NCI-H2227 treated with DMSO at 0.1 percent for 48 hours (cell line): ENCODE measurements at places on chromosomes 2 and 18.

DNA sequence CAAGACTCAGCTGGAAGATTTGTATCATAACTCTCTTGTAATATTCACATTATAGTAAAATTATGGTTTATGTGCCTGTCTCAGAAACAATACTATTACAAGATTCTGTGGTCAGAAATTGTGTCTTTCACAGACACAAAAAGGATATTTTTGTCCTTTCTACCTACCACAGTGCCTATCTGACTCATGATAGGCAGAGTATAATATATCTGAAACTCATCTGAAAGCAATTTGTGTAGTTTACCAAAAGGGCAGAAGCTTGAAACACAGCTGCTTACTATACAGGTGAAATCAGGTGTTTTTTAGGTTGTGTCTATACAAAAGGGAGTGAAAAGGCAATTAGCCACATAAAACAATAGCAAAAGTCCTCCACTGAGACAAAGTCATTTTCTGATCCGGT is 10.9 kb downstream of the TMEM200C start:
- no peak for DNase-seq

DNA sequence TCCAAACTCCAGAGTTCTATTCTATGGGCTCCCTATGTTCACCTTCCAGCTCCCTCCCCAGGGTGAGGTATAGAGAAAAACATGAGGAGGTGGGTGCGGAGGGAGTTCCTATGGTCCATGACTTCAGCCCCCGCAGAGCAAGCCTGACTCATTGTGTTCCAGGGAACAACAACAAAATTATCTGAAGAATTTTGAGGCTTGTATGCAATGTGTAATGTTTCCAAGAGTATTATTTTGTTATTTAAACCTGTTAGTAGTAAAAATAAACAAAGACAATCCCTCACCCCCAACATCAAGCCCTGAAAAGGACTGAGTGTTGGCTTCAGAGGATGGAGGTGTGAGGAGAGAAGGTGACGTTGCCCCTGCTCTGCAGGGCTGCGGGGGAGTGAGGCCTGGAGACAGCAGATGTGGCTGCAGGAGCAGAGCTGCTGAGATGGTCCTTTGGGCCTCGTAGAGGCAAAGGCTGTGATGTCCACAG is 29.0 kb downstream of the LAMA3 start:
- no peak for DNase-seq

- no peak for DNase-seq
These were observed 290.8 kb downstream of the DYSF start for GRCh38 chr2:71743995-71744675.

- DNase-seq = no peak
These were observed 224.7 kb downstream of the KCNH7 start for GRCh38 chr2:162613839-162614238.

DNA sequence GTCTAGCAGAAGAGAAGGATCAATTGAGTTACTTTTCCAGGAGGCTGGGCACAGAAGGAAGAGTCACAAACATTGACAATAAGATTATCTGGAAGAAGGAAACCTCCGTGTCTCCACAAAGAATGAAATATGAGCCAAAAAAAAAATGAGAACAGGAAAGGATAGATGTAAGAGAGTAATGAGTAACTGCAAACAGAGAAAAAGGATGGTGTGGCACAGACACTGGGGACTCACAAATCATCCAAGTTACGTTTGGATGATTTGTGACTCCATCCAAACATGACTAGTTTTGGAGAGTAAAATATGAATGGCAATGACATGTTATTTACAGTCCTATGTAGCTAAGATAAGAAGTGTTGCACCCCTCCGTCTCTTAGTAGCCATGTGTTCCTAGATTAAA is 42.8 kb upstream of the MAP2 start:
- DNase-seq = no peak

DNA sequence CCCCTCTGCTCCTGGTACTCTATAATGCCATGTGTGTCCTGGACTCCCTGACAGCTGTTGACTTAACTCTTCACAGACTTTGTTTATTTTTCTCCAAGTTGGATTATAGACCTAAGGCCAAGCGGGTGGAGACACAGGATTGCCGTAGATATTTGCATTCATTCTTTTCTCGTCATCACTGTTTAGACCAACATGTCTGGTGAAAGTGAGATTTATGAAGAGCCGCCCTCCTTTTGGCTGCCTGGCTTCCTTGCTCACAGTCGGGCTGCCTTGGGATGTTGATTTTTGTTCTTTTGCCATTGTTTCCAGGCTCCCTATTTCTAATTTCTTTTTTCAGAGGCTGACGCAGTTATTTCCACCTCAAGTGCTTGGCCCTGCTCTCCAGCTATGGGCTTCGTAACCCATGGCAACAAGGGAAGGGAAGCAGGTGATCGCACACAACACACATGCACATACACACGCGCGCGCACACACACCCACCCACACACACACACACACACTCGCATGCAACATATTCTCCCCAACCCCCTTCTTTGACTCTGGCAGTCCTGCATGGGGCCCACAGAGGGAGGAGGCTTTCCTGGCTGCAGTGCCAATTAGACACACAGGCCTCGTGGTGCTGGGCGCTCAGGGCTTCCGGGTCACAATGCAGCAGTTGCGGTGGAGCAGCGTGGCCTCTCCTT is 296.5 kb downstream of the MTX2 start:
- peak; percentile 80 for DNase-seq

- no peak for DNase-seq
These were observed 64.0 kb upstream of the ZNF516 start for GRCh38 chr18:76558881-76559667.

DNA sequence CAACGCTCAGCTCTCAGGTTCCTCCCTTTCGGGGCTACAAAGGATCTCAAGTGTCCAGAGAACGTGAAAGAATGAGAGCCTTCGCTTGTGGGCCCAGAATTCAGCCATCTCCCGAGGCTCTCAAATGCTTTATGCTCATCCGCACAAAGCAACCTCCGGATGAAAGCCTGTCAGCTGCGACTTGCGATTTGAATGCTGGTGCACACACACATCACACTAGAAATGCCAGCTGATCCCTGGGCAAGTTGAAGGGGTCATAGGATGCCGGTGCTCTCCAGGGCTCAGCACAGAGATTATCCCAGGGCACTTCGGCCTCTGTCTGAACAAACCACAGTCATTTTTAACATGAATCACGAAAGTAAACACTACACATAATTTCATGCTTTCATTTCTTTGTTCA is 141.8 kb upstream of the MYT1L start:
- peak; percentile 40 for DNase-seq

- DNase-seq = no peak
These were observed 86.5 kb downstream of the VSNL1 start for GRCh38 chr2:17626986-17627385.

DNA sequence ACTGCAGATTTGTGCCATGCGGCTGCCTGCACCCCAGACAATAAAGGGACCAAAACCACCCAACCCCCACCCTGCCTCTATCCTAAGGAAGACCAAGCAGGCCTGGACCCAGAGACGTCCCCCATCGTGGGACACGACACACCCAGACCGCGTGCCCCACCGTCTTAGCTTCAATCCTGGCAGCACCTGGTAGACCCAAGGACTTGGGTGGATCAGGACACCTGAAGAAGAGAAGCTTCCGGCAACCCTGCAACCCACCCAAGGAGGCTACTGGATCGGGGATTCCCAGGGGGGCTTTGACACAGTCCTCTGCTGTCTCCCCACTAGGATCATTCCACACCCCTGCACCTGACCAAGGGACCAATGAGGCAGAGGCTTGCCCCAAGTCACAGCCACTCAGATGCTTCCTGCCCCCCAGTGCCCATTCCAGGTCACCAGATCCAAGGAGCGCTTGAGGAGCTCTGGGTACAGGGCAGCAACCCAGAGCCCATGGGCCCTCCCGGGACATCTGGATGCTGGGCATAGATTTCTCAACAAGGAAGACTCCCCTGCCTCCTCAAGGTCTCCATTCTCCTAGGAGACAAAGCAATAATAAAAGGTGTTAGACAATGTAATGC is 3.6 kb downstream of the ALPI start:
- DNase-seq = no peak

DNA sequence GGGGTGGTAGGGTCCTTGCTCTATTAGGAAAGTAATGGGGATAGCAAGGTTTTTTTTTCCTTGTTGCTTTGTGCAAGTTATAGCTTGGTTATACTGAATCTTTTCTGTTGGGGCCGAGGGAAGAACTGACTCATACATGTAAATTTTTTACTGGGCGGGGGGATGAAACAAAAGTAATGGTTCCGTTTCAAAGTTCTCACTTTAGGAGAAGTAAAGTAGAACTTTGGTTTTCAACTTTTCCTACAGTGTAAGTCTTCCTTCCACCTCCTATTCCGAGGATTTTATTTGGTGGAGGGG is 1.1 kb downstream of the AFTPH start:
- no peak for DNase-seq
